Activated naive CD4-positive, alpha-beta T cell treated with anti-CD3 and anti-CD28 coated beads, Interleukin-2, amount 10 ng/mL, durations not matched to agents 5 hours and 36 hours (primary cell): ENCODE measurements at places on chromosomes 3 and 15. TPM values are rescaled to one million over a fixed set of nuclear protein-coding genes. Genes with fewer than 3 reads are reported as not detected.

Gene TLR9
- 0.14 TPM for total RNA-seq

Gene CCDC9B
- total RNA-seq: 0.76 TPM

Gene MESP2
- not detected for total RNA-seq

Gene GOLGA6D
- not detected for total RNA-seq
